Anterior cingulate cortex (tissue), 58 donors: ENCODE measurements at places on chromosomes 13 and 19.

- DNase-seq, result no peak
Observed at GRCh38 chr13:98570929-98571372, 6.0 kb downstream of the STK24 start.

GRCh38 chr13:32409561-32410421 lies 18.1 kb downstream of the N4BP2L1 start:
- peak; percentile 13 for DNase-seq

- DNase-seq, result no peak
Observed at GRCh38 chr19:7989071-7989575, 16.3 kb downstream of the ELAVL1 start.

- DNase-seq, result no peak
Observed at GRCh38 chr19:5961969-5962945, 15.7 kb downstream of the RANBP3 start.

DNA sequence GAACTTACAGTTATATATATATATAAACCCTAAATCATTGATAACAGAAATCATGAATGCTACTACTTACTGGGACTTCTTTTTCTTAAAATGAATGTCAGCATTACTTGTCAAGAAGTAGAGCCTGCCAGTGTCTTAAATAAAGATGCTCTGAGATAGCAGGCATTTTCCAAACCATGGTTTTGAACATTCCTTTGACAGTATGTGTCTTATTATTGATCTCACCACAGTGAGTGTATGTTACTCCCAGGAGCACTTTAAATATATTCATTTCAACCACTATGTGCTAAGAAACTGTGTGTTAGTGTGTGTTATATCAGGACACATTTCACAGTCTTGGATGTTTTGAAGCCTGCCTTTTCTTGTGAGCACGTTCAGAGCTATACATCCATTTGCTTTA lies 28.2 kb downstream of the TNFRSF19 start:
- DNase-seq, result no peak

GRCh38 chr13:46961719-46962118 lies 64.9 kb upstream of the HTR2A start:
- DNase-seq, result no peak

GRCh38 chr19:2014731-2015607 lies 545 bp downstream of the BTBD2 start:
- no peak for DNase-seq

- peak; percentile 2 for DNase-seq
Observed at GRCh38 chr19:57559008-57559403, 657 bp downstream of the ZNF550 start.

GRCh38 chr13:103945836-103946235 lies 879.6 kb upstream of the SLC10A2 start:
- no peak for DNase-seq

GRCh38 chr19:49585023-49585422 lies 3.9 kb downstream of the PRRG2 start:
- no peak for DNase-seq

DNA sequence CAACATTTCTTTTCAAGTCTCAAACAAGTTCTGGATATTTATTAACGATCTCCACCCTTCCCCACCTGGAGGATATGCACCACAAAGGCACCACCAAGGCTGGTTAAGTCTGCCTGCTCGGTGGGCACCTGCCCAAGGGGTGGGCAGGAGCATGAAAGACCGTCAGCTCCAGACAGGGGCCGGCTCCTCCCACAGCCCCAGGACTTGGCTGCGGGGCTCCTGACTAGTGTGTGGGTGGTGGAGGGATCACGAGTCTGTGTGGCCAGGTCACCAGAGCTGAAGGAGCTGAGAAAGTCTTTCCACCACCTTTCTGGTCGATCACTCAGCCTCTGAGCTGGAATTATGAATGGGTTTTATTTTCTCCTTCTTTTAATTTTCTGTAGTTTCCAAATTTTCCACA lies 7.8 kb downstream of the SLC7A1 start:
- no peak for DNase-seq

GRCh38 chr13:86563308-86563707 lies 764.1 kb upstream of the SLITRK6 start:
- DNase-seq, result no peak

GRCh38 chr19:9523885-9524474 lies 14.5 kb downstream of the ZNF426 start:
- no peak for DNase-seq

- DNase-seq, result no peak
Observed at GRCh38 chr19:3149089-3149488, 13.3 kb downstream of the GNA15 start.

GRCh38 chr13:19952850-19953249 lies 5.7 kb upstream of the ZMYM2 start:
- DNase-seq, result no peak

DNA sequence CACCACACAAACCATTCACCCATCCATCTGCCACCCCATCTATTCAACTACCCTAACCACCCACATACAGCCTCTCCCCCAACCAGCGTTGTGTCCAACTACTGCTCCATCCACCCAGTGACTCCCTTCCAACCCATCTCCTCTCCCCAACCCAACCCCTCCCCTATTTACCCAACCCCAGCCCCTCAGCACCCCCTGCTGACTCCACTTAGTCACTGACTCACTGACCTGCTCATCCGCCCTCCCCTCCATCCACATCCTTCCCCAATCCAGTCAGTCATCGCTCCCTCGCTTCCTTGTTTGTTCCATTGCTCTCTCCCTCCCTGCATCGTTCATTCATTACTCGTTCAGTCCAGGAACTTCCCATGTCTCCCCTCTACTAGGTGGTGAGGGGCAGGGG lies 39.2 kb downstream of the KCNC3 start:
- no peak for DNase-seq

- DNase-seq, result no peak
Observed at GRCh38 chr19:8626842-8627241, 3.6 kb upstream of the NFILZ start.

DNA sequence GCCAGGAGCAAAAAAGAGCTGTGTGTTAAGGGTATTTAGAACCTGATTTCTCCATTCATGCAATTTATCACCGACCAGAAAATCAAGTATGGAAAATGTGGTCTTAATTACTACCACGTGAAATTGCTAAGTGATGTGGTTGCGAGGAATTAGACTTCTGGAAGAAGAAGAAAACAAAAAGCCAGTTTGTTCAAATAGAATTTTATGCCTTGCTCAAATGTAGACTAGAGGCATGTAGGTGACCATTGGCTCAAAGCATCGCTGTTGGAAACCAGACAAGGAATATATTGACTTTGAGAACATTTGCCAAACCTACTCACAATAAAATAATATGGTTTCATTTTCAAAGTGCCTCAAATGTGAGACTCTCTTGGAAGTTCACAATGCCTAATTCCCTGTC lies 57.3 kb upstream of the LRCH1 start:
- DNase-seq, result no peak

- no peak for DNase-seq
Observed at GRCh38 chr19:5973867-5974635, 3.9 kb downstream of the RANBP3 start.

GRCh38 chr13:98509271-98510155 lies 67.4 kb downstream of the STK24 start:
- no peak for DNase-seq
